Body of pancreas (tissue), 4 donors: ENCODE measurements at places on chromosomes 5 and 9. TPM values are rescaled to one million over a fixed set of nuclear protein-coding genes. Genes with fewer than 3 reads are reported as not detected.

DNA sequence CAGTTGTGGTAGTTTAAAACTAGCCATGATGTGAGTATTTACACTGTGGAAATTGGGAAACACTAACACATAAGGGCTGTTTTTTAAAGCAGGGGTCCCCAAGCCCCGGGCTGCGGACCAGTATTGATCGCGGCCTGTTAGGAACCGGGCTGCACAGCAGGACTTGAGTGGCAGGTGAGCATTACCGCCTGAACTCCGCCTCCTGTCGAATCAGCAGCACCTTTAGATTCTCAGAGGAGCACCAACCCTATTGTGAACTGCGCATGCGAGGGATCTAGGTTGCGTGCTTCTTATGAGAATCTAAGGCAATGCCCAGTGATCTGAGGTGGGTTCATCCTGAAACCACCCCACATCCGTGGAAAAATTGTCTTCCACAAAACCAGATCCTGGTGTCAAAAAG lies 127.8 kb downstream of the PCSK5 start:
- no peak for DNase-seq

GRCh38 chr5:118628660-118629354 lies 359.5 kb downstream of the DTWD2 start:
- peak; percentile 2 for DNase-seq

GRCh38 chr5:166845044-166845443 lies 1446.4 kb upstream of the WWC1 start:
- no peak for DNase-seq

GRCh38 chr5:179318221-179318955 lies 26.9 kb downstream of the ADAMTS2 start:
- no peak for DNase-seq

DNA sequence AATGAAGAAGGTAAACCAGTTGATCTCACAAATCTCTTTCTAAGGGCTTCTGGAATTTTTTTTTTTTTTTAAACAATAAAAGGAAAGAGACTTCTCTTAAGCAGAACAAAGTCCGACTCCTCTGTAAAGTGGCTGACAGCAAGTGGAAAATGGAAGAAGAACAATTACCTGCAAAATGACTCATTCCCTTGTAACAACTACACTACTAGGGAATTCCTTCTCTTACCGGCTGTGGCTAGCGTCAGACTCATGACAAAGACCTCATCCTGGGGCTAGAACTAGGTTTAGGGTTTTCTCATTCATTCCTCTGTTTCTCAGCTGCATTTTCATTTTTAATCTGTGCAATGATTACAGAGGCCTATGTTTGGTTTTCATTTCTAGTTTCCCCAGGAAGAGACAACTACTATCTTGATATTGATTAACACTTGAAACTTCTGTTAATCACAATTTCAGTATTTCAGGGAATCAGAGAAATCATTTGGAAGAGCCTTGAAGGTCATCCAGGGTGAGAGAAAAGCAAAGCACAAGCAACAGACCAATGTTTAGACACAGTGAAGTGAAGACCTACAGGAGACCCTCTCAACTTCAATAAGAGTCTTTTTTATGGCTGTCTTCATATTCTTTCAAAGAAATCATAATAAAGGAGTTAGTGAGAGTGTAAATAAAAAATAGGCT lies 437.9 kb downstream of the RAB3C start:
- no peak for DNase-seq

DNA sequence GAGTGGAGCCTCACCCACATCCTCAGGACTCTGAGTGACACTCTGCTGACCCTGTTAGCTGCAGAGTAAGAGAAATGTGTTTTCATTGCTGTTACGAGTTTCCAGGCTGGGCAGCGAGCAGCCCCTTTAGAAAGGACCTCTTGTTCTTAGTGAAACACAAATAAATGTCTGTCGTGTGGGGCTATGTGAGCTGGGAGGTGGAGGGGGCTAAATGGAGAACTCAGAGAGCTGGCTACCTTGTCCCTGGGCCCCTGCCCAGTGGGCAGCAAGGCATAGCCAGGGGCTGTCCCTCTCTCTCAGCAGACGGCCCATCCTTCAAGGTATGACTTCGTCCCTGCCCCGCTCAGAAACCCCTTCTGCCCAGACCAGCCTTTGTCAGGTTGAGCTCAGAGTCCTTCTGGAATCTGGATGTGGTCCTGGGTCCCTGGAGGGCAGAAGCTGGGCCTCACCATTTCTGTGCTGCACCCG lies 10.2 kb downstream of the DCANP1 start:
- no peak for DNase-seq

DNA sequence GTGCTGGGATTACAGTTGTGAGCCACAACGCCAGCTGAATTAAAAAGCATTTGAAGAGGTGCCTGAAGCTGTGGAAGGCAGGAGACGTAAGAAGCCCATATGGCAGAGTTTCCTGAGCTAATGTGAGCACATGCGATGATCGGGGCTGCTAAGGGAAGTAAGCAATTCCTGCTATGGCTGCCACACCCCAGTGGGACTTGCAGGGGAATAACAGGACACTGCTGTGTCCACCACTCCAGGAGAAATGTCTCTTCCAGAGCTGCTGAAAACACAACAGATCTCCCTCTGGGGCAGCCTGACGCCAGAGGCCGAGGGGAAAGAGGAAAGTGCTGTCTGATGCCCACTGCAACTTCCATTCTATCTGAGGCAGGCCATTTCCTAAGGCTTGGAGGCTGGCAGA lies 46.2 kb upstream of the ANKRD55 start:
- DNase-seq = no peak

- DNase-seq = no peak
Observed at GRCh38 chr5:151130235-151130921, 27.2 kb downstream of the ANXA6 start.

DNA sequence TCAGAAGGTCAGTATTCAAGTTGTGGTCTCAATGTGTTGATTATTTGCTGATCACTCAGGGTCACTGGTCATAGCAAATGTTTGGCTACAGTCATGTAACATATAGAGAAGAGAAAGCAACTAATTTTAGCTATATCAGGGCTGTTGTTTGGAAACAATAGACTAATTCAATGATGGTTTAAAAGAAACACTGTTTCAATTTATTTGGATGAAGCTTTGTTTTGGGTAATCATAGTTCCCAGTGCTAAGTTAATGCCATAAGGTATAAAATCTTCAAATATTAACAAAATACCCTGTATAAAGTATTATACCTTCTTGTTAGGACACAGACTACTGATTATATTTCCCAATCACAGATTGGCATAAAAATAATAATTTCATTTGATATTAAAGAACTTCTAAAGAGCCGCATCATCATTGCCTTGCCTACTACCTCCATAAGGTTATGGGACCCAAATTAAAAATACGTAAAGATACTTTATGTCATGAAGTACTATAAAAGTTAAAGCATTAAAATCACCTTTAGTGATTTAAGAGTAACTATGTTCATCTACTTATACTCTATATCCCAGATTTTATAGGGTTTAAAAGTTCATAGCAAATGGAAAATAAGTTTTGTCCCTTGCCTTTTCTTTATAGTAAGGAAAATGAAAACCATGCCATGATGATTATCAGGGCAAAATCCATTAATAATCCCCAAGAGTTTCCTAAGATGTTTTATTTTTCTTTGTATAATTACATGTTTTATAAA lies 6.0 kb downstream of the NR3C1 start:
- no peak for DNase-seq

GRCh38 chr9:126957687-126958053 lies 43.1 kb downstream of the RALGPS1 start:
- no peak for DNase-seq

Gene FOXD4
- total RNA-seq = not detected

Gene IRX2
- 3.0 TPM for total RNA-seq

Gene TAF11L10
- not detected for total RNA-seq
